ENCODE measurements at places on chromosomes 7 and 10.

DNA sequence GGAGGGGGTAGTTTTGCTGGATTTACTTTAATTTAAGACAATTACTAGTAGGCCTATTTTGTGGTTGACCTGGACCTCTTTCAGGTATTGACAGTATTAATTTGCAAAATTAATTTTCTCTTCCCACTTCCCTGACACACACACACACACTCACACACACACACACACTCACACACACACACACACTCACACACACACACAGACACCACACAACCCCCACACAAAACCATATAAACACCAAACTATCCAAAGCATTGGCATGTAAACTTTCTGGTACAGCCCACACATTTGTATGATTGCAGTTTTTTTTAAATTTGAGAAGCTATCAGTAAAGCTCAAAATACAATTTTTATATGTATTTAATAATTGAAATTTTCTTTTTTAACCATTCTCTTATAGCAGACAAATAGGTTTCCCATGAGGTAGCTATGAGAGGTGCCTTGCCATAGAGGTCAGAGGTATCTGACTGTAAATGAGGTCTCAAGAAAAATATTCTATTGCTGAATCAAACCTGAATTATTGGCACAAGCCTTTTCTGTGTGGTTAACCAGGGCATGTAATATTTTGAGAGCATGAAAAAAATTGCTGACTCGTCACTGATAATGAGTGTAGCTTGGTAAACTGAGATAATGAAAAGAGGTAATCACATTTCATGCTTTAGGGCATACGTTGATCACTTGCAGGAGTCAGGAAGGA lies 306.5 kb downstream of the GATA3 start:
- no peak for DNase-seq

DNA sequence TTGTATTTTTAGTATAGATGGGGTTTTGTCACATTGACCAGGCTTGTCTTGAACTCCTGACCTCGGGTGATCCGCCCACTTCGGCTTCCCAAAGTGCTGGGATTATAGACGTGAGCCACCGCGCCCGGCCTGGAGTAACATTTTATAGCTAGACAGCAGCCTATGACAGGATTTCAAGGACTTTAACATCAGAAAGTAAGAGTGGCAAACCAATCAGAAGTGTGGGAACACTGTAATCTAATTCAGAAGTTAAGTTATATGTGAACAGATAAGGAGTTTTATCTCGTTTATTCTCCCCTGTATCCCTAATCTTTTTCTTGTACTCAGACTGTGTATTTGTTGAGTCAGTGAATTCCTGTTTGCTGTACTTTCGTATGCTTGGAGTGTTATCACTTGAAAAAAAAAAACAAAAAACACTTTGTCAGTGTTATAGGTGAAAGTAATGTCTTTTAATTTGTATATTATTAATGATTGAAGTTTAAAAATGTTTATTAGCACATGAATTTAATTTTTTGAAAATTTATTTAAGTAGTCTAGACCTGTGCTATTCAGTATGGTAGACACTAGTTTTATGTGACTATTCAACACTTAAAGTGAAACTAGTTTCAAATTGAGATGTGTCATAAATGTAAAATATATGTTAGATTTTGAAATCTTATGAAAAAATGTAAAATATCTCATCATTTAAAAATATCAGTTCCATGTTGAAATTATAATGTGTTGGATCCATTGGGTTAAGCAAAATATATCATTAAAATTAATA lies 38.6 kb downstream of the RSBN1L start:
- DNase-seq, result no peak

- DNase-seq, result no peak
These were observed 370.1 kb downstream of the ADRA2A start for GRCh38 chr10:111446966-111447365.

DNA sequence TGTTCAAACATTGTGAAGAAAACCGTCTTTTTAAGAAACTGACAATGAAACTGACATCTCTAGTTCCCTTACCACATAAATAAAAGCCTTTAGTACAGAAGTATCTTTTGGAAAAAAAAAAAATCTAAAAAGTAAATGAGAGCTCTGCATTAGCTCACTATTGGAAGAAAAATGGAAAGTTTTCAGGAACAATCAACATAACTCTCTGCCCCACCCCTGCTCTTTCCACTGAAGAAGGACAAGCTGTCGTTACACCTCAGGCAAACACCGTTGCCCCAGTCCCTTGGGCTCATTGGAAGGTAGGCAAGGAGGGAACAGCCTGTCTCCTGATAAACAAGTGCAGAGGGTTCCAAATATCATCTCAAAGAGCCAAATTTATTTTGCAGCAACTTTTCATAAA lies 22.4 kb upstream of the C1QL3 start:
- no peak for DNase-seq

DNA sequence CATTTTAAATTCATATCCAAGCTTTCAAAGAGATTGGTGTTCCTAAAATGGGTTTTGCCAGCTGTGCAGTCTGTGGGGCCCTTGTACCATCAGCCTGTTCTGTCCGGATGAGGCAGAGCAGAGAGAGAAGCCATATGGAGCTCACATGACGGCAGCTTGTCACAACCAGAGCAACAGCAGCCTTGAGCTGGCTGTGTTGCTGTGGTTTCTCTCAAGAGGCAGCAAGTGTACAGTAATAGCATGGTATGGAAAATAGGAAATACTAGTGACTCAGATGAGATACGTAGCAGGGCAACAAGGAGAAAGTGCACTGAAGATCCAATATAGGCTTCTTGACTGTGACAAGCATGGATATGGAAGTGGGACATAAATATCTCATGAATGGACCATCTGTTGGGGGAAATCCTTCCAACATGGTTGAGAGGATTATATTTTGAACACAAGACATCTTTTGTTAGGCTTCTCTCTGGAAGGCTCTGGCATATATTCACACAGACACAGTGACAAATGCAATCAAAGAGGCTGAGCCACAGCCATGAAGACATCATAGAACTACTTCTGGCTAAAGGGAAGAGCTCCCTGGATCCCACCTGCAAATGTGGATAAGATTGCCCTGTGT lies 251.0 kb upstream of the TAC1 start:
- DNase-seq, result no peak

GRCh38 chr10:17563452-17563851 lies 53.7 kb downstream of the HACD1 start:
- no peak for DNase-seq

GRCh38 chr7:129110258-129110981 lies 34.1 kb upstream of the TSPAN33 start:
- DNase-seq, result peak; percentile 27

DNA sequence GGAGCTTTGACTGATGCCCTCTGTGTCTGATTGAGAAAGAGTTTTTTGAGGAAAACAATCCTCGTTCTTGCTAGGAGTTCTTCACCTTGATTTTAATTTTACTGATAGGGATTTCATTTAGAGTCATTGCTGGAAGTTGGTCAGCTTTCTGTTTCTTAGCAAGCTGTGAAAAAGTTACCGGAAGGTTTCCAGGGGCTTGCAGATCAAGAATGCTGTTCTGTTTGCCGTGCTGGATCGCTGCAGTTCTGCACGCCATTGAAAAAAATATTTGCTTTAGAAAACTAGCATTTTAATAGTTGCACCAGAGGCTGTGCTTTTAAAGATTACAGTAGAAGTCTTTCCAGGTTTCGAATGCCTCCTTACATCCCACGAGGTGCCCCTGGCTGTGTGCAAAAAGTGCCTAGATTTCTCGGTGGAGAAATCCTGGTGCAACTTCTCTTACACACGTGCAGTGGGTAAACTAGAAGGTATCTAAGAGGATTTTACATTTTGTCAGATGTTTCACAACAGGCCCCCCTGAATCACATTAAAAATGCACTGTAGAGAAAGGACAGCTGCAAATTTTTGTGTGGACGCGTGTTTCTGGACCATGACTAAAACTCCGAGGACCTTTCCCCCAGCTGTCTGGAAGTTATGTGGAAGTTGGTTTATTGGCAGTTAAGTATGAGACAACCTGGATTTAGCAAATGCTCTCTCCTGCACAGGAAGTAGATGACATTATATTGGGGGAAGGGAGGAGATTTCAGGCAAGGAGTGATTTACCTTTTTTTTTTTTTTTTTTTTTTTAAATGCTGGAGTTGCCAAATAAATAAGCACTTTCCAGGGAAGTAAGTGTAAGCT lies 5.8 kb downstream of the TCF7L2 start:
- no peak for DNase-seq

GRCh38 chr7:142804728-142805207 lies 34.0 kb downstream of the PRSS2 start:
- DNase-seq, result no peak

DNA sequence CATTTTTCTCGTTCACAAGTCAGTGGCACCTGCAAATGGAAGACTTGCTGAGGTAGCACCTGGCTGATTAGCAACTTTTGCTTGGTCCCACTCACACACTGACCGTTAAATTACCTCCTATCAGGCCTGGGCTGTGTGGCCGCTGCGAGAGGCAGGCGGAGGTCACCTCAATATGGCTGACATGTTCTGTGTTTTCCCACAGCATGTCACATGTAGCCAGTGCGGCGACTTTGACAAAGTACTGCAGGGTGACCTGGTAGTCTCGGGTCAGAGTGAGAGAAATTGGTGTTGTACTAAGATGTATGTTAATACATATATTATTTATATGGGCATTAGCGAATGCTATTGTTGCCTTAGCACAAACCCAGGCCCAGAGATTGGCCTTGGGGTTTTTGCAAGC lies 307.5 kb downstream of the LRMDA start:
- DNase-seq, result no peak

Measured in DMS79 (cell line).